ENCODE measurements at places on chromosomes 6 and 20.

DNA sequence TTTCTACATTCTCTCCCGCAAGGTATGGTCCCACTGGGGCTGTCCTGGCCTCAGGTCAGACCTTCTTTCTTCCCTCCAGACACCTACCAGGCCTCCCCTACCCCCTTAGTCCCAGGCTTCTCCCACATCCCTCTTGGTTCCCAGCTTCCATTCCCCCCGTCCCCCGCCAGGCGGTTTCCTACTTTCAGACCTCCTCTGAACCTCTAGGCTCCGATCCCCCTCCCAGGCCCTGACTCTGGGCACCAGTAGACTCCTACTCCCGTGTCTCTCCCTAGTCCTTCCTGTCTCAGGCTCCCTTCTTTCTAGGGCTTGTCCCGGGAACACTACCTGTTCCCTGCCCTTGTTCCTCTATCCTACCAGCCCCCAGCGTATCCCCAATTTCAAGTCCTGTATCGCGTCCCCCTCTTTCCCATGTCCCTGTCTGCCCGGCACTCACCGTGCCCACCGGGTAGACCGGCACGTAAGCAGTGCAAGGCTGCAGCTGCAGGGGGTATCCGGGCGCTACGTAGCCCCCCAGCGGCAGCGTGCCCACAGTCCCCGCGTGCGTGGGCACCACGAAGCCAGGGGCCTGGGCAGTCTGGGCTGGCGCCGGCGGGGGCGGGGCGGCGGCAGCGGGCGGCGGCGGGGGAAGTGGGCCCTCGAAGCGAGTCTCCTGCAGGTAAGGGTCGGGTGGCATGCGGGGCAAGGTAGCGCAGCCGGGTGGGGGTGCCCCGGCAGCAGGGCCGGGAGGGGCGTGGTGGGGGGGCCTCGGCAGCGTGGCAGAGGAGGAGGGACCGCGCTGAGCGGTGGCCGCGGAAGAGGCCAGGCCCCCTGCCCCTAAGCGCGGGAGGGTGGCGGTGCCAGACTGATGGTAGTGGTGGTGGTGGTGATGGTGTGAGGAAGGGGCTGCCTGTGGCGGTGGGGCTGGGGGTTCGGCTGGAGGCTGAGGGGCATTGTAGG lies 1.5 kb downstream of the PRRT1 start:
- DNase-seq: no peak

GRCh38 chr6:105449756-105450390 lies 47.0 kb upstream of the PREP start:
- no peak for DNase-seq

GRCh38 chr6:144311361-144311760 lies 26.2 kb downstream of the UTRN start:
- no peak for DNase-seq

- DNase-seq: no peak
These were observed 50.9 kb upstream of the DACT2 start for GRCh38 chr6:168370310-168370991.

- DNase-seq: no peak
These were observed 22.1 kb downstream of the PBOV1 start for GRCh38 chr6:138196122-138196738.

DNA sequence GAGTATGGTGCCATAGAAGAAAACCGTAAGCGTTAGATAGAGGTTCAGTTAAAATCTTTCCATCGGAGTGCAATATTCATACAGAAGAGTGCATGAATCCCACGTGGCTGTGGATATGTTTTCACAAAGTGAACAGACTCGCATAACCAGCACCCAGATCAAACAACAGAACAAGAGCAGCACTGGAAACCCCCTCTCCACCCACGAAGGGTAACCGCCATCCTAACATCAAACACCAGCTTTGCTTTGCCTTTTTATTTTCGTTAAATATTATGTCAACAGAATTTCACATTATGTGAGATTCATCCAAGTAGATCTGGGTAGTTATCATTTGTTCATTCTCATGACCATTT lies 4.7 kb downstream of the GTSF1L start:
- DNase-seq: no peak

- DNase-seq: no peak
These were observed 19.3 kb downstream of the CST7 start for GRCh38 chr20:24968278-24968800.

DNA sequence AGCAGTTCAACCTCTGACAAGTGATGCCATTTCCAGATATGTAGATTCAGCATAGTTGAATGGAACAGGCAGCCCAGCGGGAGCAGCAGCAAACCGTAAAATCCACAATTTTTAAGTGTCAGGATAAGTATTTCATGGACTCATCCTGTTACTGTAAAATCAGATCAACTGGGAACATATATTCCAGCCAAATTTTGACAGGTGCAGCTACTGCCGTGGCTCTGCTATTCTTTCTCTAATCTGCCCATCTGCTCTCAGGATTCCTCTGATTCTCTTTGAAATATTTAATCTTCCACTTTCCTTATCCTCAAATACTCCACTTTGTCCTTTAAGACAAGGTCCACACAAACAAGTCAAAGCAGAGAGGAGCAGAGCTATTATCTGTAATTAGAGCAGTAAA lies 245.4 kb upstream of the ASCC3 start:
- no peak for DNase-seq

DNA sequence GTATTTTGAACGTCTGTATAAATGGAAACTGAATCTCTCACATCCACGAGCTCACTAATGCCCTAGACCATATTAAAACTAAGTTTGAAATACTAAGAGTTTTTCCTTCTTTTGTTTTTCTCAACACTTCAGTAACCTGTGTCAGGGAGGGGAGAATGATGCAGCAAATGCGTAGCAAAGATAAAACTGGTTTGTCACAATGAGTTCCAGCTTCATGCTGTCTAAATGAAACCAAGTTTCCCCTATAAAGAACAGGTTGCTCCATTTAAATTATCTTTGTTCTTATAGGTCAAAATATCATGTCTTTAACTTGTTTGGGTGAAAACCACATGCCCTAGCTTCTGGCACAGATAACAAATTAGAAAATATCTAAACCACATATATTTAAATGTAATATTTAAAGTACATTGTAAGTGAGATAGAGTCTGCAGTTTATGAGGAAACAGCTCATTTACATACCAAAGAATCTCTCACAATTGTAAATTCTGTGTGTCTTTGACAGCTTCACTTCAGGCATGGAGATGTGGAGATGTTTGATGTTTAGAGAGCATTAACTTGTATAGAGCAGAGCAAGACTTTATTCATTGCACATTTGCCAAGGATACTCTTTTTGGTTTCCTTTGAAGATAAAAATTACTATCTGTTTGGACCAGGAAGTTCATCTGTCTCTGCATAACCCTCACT lies 7.3 kb downstream of the TRDN start:
- no peak for DNase-seq
